ENCODE measurements at places on chromosomes 12 and 14.

DNA sequence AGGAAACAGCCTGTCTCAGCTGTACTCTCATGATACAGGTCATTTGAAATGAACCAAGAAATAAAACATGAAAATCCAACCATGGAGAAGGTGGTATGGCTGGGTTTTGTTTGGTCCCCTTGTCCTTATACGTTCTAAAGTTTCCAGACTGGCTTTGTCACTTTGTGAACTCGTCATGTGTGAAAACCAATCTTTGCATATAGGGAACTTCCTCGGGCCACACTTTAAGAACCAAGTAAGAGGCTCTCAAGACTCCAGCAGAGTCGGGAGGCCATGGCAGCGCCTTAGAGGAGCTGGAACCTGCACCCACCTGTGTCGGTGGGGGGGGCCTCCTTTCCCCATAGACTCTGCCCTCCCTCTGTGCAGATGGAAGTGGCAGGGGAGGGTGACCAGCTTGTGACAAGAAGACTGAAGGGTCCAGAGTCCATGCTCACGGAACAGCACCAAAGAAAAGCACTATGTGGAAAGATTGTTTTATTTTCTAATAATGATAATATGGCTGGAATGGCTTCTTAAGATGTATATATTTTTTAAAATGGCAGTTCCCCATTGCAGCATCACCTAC lies 125.3 kb downstream of the ESRRB start:
- DNase-seq: no peak

GRCh38 chr12:67710582-67710981 lies 62.0 kb downstream of the DYRK2 start:
- peak; percentile 19 for DNase-seq

- no peak for DNase-seq
Observed at GRCh38 chr14:31785574-31785973, 224.4 kb downstream of the NUBPL start.

GRCh38 chr12:81347404-81347803 lies 269.5 kb downstream of the ACSS3 start:
- no peak for DNase-seq

Data from renal pelvis (tissue), 12 donors.